Umbilical cord (tissue), 2 donors: ENCODE measurements at places on chromosomes 1 and 21. TPM values are rescaled to one million over a fixed set of nuclear protein-coding genes. Genes with fewer than 3 reads are reported as not detected.

GRCh38 chr1:205061665-205062069 is 18.7 kb downstream of the CNTN2 start:
- peak; percentile 86 for DNase-seq

The RXRG gene
- total RNA-seq = not detected

DNA sequence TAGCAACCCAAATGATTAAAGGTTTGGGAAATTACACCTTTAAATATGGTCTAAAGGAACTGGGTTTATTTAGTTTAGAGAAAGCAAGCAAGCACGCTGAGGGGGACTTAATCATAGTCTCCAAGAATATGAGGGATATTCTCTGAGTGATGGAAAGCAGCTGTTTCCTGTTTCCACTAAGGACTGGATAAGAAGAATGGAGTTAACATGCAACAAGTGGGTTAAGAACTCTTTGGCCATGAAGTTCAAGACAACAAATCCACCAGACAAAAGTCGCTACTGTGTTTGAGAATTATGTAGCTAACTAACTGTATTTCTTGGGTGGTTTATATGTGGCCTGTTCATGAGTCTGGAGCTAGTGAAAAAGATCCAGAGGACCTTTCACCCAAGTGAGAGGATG is 85.7 kb downstream of the TGFB2 start:
- DNase-seq = peak; percentile 62

DNA sequence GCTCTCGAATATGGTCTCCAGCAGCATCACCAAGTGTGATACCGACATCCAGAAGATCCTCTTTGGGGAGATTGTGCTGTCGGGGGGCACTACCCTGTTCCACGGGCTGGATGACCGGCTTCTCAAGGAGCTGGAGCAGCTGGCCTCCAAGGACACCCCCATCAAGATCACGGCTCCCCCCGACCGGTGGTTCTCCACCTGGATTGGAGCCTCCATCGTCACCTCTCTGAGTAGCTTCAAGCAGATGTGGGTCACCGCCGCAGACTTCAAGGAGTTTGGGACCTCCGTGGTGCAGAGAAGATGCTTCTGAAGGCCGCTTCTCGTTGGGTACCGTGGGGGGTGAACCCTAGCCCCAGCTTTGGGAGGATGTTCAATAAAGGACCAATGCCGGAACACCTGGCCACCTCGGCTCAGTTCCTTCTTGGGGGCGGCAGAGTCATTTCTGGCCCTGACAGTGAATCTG is 1.3 kb downstream of the ACTRT2 start:
- no peak for DNase-seq

The ATF3 gene
- total RNA-seq = 82.1 TPM

DNA sequence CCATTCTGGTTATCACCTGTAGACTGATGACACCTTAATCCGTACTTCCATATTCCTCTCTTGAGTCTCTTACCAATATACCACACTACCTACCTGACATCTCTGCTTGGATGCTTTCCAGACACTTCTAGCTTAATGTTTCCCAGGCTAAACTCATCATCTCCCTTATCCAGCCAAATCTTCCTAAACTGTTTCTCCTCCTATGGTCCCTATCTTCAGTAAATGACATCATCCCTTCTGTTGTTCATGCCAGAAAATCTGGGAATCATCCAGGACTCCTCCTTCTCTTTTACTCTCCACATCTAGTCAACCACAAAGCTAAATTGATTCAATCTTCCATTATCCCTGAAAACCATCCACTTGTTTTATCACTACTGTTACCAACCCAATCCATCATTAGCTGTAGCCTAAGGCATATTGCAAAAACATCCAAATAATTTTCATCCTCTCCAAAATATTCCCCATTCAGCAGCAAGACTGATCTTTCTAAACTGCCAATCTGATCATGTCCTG is 464.1 kb upstream of the BEND5 start:
- no peak for DNase-seq

GRCh38 chr21:33402001-33402979 is 923 bp upstream of the IFNGR2 start:
- DNase-seq = peak; percentile 83

DNA sequence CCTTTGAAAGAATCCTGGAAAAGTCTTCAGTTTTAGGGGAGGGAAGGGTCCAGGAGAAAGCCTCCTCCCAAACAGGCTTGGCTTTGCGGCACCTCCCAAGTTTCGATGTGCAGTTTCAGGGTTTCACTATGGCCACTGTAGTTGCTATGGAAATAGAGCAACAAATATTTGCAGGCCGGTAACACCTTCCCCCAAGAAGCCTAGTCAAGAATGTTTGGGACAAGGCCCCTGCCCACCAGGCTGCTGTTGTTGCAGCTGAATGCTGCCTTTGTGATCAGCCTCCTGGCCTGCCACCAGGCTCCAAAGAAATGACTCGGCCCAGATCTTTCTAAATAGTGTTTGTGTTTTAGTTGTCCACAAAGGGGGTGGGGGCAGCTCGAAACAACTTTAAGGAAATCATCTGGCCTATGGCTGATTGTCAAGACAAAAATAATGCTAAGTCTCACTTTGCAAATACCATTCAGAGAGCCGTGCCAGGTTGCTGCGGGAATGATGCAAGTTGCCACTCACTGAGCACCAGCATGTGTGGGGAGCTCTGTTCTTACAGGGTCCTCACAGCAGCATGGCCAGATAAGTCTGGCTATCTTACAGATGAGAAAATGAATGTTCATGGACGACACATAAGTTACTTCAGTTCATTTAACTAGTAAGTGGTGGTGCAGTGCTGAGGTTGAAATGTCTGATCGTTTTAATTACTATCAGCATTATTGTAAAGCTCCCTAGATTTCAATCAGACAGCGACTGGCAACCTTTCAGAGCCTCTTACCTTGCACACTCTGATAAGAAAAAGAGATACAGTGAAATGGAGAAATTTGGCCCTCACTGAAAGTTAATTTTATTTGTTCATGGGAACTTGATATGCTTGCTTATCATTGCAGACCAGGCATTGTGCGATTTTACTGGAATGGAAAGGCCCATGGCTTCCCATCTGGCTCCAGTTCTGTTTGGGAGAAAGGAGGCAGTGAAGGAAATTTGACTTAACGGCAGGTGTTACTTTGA is 91.2 kb upstream of the JUN start:
- peak; percentile 69 for DNase-seq

DNA sequence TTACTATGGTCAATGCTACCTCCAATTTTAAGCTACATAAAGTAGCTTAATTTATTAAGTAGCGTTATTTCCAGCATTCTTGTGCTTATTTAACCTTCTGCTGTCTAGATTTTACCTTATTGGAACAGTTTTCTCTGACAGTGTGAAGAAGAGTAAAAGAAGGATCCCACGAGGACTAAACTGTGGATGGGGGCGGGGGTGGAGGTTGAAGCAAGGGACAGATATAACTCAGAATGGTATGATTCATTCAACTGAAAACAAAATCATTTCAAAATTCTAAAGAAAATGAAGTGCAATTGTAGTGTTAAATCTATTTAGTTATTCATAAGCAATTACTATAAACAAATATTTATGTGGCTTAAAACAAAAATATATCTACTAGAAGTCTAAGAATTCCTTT is 11.5 kb upstream of the VAV3 start:
- no peak for DNase-seq

- DNase-seq = no peak
Observed at GRCh38 chr1:161421456-161421855, 53.8 kb upstream of the CFAP126 start.
